IPS-NIHi11 (cell line): ENCODE measurements at places on chromosomes 2 and 18.

DNA sequence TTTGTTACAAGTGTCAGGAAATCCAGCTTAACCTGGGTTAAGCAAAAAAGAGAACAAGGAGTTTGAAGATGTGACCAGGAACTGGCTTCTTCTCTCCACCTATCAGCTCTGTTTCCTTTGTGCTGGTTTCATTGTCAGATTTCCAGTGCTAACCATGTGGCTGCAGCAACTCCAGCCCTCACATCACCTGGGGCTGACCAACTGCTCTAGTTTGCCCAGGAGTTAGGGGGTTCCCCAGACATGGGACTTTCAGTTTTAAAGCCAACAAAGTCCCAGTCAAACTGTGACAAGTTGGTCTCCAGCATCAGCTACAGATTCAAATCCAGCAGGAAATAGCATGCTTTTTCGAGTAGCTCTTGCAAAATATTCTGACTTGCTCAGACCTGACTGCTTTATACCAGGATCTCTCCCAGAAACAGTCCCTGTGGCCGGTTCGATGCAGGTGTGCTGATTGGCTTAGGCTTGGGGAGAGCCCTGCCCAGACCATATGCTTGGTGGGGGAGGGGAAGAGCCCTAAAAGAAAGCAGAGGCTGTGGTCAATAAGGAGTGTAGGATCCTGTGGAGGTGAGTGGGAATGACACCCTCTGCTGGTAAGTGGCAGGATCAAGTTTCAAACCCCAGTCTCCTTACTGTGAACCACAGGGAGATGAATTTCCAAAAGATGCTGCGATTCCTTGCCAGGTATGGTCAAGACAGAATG lies 49.5 kb downstream of the KCNE4 start:
- DNase-seq = peak; percentile 80

DNA sequence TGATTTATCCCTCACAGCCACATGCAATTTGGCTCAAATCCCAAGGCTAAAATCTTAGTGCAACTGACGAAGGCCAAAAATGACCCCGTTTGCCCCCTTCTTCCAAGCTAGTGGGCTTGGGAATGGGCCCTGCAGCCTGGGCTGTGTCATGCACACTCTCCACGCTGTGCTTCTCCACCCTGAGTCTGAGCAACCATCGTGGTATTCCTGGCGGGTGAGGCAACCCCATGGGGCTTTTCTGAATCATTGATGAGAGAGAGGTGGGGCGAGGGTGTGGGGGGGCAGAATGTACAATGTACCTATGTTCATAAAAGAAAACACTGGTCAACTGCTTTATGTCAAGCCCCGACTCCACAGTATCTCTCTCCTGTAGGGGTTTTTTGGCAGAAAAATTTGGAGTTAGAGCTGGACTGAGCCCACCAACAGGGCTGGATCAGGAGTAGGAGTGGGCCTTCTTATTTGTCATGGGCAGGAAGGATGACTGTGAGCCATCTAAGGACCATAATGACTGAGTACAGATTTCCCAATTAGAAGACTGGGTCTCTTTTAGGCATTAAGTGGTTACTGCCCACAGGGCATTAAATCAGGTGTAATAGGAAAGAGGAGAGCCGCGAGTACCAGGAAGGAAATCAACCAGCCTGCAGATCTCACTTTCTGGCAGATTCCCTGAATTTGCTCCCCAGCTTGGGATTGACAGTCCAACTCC lies 8.9 kb downstream of the SULT1C2 start:
- no peak for DNase-seq

- no peak for DNase-seq
Observed at GRCh38 chr2:236963631-236964182, 122.0 kb upstream of the COPS8 start.

- no peak for DNase-seq
Observed at GRCh38 chr2:220701115-220701514, 871.0 kb downstream of the EPHA4 start.

DNA sequence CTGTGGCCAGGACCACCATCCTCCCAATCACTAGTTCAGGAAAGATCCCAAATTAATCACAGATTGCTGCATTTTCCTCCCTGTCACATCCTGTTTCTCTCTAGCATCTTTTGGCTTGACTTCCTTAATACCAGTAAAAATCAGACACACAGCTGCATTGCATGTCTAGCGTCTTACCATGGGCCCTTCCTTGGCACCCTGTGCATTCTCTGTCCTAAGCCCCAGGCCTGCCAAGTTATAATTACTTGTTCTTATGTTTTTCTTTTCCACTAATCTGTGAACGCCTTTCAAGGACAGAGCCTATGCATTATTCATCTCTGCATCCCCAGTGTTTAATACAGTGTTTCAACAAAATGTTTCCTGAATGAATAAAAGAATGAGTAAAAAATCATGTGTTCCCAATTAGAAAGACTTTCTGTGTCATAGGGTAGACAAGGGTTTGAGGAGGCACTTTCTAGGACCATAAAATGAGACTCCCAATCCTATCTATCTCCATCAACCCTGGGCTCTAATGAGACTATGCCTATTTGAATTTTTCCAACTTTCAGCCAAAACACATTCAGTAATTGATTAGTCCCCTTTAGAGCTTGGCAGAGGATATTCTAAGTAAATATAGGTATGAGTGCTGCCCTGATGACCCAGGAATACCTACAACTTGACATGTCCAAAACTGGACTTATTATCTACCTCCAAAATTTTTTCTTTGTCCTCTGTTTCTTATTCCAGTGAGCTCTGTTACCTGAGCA lies 10.3 kb upstream of the NT5C1B start:
- DNase-seq = no peak
